Fibroblast of pulmonary artery (primary cell): ENCODE measurements at places on chromosomes 12 and 14.

DNA sequence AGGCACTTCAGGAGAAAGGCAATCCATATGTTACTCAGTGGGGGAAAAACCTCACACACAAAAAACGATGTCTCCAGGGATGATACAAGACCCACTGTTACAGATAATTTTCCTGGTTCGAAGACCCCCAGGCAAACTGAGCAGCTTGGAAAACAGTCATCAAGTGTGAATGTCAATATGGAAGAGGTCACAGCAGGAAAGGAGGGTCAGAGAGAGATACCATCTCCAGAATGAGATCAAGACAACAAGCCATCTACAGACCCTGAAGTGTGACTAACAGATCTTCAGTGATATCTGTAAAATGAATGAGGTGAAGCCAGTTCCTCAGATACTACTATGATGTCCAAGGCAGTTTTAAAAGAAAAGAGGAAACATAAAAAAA is 28.6 kb downstream of the GNS start:
- DNase-seq: no peak

DNA sequence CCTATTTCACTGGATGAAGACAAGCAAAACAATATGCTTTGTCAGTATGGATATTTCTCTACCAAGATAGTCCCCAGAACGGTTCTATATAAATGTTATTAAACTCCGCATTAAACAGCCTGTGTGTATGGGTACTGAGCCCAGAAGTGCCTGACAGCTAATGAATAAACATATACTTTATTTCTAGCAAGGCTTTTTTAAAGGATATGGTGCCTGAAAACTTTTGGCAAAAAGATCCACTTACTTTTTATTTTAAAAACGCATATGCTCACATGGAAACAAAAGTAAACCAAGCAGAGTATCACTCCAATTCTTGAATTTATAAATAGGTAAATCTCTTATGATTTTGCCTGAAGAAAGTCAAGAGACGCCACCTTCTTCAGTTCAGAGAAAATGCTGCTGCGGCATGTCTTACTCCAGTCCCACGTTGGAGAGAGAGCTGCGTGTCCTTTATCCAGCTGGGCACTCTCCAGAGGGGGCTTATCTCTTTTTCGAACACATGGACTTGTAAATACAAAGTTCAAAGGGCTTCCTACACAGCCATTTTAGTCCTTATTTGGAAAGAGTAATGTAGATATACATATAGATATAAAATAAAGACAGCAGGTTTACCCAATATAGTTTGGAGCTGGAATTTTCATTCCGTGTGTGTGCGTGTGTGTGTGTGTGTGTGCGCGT is 264.2 kb downstream of the ADAMTS20 start:
- DNase-seq: no peak

DNA sequence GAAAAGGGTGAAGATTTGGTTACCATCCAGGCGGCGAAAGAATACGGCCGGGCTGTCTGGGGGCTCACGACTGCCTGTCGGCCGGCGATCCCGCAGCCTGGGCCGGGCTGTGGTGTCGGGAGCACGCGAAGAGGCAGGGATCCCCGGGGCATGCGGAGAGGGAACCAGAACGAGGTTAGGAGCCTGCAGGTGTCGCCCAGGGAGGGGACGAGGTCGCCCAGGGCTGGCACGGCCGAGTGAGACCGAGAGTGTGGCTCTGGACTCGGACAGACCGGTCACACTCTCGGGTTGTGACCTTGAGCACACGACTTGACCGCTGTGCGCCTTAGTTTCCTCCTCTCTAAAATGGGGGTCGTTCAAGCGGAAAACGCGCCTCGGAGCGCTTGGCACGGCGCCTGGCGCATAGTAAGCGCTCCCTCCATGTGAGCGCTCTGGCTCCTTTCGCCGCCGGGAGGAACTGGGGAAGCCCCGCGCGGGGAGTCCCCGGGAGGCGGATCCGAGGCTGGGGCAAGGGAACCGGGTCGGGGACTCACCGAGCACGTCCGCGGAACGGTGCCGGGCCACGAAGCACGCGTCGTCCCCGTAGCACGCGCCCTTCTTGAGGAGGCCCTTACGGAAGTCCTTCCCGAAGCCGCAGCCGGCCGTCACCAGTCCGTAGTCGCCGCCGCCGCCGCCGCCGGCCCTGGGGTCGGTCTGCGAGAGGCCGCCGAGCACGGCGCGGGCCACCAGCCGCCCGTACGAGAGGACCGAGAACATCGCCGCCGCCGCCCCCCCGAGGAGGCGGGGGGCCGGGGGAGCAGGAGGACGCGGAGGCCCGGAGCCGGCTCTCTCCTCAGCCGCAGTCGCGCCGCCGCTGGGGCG is 612 bp downstream of the PPTC7 start:
- DNase-seq: peak; percentile 36

GRCh38 chr12:52175371-52176350 is 16.2 kb downstream of the KRT80 start:
- DNase-seq: peak; percentile 63

DNA sequence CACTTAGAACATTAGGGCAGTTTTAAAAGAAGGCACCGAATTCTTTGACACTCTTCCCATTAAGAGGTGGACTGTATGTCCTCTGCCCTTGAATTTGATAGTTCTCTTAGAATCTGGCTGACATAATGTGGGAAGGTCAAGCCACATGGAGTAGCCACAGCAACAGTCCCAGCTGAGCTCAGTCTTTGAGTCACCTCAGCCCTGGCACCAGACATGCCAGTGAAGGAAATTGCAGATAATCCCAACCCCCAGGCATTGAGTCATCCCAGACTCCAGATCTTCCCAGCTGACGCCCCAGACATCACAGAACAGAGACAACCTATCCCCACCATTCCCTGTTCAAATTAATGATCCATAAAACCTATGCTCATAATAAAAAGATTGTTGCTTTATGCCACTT is 83.4 kb downstream of the GTF2A1 start:
- peak; percentile 40 for DNase-seq

DNA sequence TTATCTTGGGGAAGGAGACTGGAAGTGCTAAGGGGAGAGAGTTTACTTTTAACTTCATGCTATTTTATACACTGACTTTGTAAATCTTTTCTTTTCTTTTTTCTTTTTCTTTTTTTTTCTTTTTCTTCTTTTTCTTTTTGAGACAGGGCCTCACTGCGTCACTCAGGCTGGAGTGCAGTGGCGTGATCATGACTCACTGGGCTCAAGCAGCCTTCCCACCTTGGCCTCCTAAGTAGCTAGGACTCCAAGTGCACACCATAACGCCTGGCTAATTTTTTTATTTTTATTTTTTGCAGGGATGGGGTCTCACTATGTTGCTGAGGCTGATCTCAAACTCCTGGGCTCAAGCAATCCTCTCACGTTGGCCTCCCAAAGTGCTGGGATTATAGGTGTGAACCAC is 294.6 kb upstream of the PRICKLE1 start:
- DNase-seq: no peak
